KBM-7 (cell line): ENCODE measurements at places on chromosomes 2 and 18.

DNA sequence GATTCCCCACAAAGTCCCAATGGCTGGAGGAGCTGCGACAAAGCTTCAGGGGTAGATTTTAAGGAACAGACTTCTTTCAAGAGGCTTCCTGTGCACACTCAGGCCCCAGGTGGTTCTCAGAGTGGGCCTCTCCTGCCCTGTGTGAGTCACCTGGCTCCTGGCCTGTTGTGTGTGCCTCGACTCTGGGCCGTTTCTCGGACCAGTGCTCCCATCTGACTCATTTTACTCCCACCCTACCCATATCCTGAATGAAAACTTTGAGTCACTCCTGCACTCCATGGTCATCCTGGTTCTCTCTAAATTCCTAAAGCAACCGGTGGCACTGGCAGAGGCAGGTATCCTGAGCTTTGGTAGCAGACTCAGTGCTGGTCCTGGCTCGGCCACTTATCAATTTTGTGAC lies 84.1 kb downstream of the CELF4 start:
- no peak for DNase-seq

DNA sequence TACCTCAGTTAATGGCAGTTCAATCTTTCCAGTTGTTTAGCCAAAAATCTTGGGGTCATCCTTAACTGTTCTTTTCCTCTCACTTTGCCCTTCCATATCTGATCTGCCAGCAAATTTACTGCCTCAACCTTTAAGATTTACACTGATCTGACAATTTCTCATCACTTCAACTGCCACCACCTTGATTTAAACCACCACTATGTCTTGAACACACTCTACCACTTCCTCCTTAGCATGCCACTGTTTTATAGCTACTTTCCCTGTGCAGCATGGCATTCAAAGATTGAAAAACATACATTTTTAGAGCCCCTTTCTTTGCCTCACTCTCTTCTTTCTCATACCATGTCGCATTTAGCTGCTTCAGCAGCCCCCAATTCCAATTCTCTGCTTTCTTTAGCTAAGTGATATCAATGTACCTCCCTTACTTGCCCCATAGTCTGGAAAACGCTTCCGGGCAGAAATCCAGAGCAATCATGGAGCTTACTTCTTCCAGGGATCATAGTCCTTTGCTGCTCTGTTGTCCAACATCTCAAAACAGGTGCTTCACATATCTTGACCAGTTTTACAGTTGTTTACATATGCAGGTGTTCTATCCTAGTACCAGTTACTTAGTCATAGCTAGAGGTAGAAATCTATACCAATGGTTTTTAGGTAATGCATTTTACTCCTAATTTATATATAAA lies 10.9 kb downstream of the PGAP1 start:
- peak; percentile 16 for DNase-seq

GRCh38 chr18:9925795-9926194 lies 12.0 kb downstream of the VAPA start:
- DNase-seq: no peak

DNA sequence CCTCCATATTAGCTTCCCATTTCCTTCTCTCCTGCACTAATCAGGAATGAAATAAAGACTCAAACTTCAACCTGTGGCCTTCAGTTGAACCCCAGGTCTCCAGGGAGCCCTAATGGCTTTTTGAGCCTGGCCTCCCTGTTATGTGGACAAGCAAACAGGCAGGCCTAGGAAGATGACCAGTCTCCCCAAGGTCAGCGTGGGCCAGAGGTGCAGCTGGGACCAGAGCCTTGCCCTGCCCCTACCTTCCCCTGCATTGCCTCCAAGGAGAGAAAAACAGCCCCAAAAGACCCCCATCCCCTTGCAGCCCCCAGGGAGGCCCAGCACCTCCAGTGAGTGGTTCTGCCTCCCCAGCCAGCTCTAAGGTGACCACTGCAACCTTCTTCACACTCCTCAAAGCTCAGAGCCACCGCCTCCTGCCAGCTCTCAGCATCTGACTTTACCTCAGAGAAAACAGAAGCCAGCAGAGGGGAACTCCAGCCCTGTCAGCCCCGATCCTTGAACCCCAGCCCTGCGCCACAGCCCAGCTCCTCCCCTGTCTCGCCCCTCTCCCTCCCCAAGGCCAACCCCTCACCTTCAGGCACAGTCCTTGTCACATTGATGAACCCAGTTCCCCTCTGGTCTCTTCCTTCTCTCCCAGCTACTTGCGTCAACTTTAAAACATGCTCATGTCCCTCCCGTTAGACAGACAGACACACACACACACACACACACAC lies 59.5 kb upstream of the ID2 start:
- peak; percentile 12 for DNase-seq

- no peak for DNase-seq
Measured at GRCh38 chr2:36562240-36562639, 35.7 kb downstream of the FEZ2 start.

DNA sequence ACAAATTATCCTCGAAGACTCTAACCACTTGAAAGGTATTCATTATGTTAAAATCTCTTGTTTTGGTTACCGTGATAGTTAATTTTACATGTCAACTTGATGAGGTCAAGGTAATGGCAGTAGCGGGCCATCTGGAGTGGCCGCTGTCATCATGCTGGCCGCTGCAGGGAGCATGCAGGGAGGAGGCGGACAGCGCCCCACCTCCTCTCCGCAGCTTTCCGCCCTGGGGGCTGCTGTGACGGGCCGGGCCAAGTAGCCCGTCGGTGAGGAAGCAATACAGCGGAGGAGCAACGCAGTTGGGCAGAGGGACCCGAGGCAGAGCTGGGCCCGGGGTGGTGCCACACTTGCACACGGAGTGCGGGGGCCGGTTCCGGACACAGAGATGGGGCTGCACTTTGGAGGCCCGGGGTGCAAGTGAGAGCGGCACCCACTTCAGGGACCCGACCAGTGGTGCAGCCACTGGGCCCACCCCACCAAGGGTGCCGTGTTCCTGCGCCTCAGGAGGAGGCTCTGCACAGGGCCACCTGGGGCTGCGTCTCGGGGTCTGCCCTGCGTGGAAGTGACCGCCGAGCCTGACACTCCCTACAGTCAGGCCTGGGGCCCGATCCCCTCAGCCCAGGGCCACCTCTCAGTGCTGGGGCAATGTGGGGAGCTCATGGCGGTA lies 452.4 kb downstream of the LRATD1 start:
- no peak for DNase-seq

GRCh38 chr2:28480403-28481049 lies 15.3 kb upstream of the PLB1 start:
- no peak for DNase-seq

DNA sequence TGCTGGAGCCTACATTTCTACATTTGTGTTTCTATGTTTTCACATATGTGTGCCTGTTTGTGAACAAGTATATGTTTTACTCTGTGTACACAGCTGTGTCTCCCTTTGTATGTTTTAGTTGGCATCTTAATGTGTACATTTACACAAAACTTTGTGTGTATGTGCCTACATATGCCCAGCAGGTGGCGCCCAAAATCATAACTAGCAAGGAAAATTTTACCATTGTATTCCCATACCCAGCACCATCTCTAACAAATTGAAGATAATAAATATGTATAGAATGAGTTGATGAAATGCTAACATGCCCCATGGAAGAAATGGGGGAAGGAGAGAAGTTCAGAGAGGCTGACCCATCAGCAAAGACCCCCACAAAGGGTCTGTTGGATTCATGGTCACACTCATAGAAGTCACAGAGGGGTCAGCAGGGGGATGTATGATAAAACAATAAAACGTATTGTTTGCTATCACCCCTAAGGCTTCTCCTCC lies 48.1 kb downstream of the PKDCC start:
- DNase-seq: peak; percentile 73

GRCh38 chr2:80113399-80113798 lies 191.2 kb downstream of the LRRTM1 start:
- no peak for DNase-seq

GRCh38 chr2:213066443-213066743 lies 85.0 kb downstream of the IKZF2 start:
- DNase-seq: no peak

- no peak for DNase-seq
Measured at GRCh38 chr2:224195925-224196571, 157.0 kb upstream of the SERPINE2 start.

DNA sequence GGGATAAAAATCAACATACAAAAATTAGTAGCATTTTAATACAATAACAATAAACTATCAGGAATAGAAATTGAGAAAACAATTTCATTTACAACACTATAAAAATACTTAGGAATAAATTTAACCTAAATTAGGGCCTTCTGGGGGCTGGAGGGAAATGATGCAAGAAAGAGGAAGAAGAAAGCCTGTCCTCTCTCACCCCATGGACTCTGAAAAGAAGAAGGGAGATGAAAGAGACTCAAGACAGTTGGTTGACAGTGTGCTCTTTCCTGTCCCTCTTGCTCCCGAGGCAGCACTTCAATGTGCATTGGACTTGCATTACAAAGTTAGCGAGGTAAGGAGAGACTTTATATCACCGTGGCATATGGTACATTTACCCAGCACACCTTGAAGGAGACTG lies 88.5 kb downstream of the VAPA start:
- DNase-seq: peak; percentile 14

DNA sequence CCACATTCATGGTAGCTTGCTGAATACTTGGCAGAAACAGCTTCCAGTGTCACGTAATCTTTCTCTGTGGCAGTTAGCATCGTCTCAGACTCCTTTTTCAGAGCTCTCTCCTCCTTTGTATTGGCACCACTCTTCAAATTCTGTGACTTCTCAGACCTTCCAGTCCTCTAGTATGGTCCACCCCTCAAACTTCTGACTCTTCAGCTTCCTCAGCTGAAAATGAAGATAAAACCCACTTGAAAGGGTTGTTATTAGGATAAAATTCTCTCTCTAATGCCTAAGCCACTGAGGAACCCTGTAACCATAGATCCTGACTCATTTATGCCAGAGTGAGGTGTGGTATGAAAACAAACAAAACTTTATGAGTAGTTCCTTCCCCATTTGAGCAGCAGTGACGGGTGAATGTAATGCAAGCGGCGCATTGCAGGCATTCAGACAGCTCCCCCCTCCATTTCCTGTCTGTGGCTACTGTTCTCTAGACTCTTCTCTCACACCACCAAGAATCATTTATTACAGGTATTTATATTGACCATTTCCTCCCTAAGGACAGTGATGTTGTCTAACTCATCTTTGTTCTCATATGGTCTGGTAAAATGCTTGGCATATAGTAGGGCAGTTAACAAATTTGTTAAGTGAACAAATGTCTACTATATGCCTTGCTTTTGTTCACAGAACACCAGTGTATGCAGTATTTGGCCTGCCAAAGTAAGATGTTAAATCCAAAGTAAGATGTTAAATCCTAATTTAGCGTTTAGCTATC lies 35.3 kb downstream of the GALNT1 start:
- peak; percentile 90 for DNase-seq

DNA sequence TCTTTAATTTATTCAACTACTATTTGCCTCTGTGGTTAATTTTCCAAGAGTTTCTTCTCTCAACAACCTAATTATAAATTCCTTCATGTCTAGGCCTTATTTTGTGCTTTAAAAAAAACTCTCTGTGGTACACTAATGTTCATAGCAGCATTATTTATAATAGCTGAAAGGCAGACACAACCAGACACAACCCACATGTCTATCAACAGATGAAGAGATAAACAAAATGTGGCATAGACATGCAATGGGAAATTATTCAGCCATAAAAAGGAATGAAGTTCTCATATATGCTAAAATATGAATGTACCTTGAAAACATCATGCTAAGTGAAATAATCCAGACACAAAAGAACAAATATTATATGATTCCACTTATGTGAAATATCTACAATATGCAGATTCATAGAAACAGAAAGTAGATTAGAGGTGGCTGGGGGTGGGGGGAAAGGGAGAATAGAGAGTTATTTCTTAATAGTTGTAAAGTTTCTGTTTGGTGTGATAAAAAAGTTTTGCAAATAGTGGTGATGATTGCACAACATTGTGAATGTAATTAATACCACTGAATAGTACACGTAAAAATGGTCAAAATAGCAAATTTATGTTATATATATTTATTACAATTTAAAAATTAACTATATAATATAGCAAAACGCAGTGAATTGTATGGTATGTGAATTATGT lies 28.1 kb upstream of the RASGRP3 start:
- no peak for DNase-seq

DNA sequence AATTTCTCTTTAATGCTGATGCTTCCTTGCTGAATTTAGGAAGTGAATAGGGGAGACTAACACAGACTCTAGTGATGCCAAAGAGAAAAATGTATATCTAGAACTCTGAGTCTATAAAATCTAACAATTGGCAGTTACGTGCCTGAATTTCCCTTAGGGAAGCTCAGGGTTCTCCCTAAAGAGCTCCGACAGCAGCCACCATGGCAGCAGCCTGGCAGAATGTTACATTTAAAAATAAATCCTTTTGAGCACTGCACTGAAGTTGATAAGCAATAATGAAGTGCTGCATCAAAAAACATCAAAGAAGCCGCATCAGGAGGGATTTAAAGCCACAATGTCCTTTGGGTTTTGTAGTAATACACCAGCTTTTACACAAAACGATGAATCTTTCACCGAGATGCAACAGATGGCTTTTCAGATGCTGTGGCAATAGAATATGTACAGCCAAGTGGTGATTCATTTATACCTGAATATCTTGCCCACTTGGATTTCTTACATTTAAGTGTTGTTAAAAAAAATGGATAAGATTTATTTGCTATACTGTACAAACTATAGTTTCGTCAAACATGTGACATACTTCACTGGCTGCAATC lies 291.2 kb upstream of the SESTD1 start:
- DNase-seq: no peak

DNA sequence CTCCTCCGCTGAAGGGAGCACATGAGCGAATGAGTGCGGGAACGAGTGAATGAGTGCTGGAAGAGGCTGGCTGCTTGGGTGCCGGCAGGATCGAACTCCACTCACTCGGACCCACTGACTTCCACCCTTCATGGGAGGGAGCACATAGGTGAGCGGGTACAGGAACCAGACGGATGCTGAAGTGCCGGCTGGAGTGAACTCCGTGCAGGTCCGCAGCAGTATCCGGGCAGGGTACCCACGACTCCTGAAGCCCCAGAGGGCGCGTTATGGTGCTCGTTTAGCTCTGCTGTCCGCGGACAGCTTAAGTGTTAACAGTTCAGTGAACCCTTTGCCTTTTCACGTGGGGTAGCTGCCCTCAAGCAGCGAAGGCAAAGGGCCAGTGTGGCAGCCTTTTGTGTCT lies 23.2 kb downstream of the RPRM start:
- no peak for DNase-seq

GRCh38 chr2:143875295-143876233 lies 644.4 kb downstream of the ZEB2 start:
- DNase-seq: no peak

- no peak for DNase-seq
Measured at GRCh38 chr2:172525601-172526000, 30.3 kb upstream of the PDK1 start.

DNA sequence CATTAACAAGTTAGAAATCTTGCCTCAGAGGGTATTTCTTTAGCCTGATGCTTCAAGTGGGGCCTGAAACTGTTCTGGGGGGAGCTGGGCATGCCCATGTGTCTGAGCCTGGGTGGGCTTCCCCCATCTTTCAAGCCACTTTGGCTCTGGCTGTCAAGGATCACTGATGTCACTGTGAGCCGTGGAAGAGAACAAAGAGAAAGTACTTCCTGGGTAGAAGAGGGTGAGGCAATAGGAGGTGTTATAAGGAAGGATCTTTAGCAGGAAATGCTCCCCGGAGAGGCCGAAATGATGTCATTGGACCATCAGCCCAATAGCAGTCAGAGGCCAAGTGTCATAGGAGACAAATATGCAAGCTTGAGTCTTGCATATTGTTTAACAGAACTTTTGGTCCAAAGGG lies 228.4 kb upstream of the MEX3C start:
- no peak for DNase-seq
